ENCODE measurements at places on chromosomes 1 and 21. TPM values are rescaled to one million over a fixed set of nuclear protein-coding genes. Genes with fewer than 3 reads are reported as not detected.
A peak's percentile ranks its signal among the peaks of the same experiment; 100 is the strongest.

KRTAP12-2 gene
- not detected for total RNA-seq

LCE3D gene
- total RNA-seq: not detected

GRCh38 chr1:36400825-36401601 is 3.3 kb upstream of the LSM10 start:
- peak; percentile 66 for DNase-seq

- DNase-seq: no peak
Observed at GRCh38 chr1:68010090-68010489, 40.3 kb downstream of the DIRAS3 start.

GRCh38 chr1:67130673-67131072 is 4.1 kb downstream of the C1orf141 start:
- no peak for DNase-seq

CRYAA gene
- total RNA-seq: not detected

DNA sequence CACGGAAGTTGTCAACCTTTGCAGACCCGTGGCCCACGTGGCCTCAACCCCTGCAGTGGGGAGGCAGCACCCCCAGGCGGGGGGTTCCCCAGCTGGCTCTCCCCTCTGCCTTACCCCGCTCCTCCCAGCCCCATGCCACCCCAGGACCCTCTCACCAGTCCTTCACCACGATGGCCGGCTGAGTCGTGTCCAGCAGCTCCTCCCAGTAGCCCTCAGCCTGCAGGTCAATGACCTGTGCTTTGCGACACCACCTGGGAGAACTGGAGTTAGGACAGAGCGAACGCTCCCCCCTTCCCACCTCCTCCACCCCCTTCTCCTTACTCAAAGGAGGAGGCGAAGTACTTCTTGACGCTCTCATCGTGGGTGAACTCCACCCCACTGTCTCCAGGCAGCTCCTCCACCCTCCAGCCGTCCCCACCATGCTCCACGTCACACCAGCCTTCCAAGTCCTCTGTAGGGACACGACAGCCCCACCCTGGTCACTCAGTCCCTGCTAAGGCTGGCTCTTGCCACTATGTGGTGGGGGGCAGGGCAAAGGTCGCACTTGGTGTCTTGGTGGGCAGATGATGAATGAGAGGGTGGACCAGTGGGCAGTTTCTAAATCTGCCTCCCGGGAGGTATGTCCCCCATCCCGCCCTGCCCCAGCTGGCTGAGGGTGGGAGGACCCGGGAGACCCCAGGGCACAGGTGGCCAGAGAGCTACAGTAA is 4.5 kb downstream of the FBXO2 start:
- DNase-seq: no peak

DNA sequence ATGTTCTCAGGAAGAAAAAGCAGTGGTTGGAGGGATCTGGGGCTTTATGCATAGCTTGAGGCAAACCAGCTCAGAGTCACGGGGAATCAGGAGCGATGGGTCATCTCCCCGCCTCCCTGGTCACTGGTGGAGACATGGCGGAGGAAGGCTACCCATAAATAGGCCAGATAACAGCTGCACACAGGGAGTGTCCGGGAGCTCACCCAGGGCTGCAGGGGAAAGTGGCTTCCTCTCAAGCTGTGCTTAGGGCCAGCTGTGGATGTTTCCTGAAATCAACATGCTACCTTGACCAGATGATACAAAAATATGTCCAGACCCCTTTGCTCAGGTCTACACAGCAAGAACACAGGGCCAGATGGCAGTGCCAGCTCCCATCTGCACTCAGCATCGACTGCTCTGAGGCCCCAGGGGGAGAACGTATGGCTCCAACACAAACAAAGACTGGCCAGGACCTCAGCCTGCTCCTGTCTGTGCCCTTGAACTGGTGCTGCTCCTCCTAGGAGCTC is 27.1 kb upstream of the RERE start:
- no peak for DNase-seq

ARHGEF11 gene
- 52.7 TPM for total RNA-seq

GRCh38 chr1:161890574-161890973 is 124.5 kb downstream of the ATF6 start:
- no peak for DNase-seq

DNA sequence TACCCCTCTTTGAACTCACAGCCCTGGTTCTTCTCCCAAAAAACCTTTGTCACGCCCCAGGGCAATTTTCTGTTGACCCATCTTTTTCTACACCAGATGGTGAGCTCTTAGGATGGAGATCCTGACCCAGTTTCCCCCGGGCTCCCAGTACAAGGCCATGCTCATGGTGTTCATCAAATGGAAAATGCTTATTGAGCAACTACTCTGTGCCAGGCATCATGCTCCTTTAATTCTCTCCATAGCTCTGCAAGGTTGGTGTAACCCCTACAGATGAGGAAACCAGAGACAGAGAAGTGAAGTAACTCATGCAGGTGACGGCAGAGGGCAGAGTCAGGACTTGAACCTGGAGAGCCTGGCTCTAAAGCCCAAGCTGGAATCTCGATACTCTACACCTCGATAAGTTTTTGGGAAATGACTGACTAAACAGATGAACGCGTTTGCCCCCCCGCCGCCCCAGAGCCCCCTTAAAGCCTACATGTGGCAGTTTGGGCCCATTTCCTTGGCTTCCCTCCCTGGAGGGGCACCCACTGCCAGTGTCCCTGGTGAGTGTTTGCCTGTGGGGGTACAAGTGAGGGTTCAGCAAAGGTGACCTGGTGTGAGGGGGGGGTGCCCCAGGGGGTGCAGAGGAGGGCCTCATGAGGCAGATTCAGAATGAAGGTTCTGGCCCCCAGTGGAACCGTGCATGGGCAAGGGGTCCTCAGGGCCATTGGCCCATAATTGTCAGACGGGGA is 30.2 kb upstream of the RUNX3 start:
- no peak for DNase-seq

FTCD gene
- 1.4 TPM for total RNA-seq

DNA sequence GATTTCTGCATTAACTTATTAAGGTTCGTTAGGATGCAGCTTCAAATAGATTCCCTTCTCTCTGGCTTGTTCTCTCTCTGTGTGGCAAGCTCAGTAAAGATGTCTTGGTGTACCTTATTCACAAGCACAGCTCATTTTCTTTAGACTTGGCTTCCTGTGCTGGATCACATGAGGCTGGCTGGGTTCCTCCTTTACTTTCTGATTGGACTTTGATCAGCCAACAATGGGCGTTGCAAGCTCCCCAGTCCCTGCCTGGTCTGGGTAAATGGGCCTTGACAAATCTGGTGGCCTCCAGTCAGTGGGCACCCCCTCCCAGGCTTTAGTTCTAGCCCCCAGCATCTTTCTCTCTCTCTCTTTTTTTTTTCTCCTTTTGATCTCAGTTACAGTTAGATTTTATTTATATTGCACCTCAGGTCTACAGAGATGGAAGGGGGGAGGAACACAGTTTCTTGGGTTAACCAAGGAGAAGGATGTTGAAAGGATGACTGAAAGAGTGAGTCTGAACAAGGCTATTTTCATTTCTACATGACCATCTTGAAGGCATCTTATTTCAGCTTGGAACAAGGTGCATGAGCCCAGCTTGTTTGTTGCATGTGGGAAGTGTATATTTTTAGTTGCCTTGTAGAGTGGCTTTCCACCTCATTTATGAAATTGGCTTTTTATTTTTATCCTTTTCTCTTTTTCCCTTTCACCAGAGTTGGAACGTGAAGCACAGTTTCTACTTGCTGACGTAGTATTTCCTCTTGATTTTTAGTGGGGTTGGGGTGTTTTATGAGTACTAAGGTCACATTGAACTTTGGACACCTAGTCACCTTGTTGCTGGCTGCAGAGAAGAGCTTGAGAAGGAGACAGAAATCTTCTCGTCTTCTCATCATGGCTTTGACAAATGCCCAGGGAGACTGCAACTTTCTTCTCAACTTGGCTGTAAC is 77.1 kb downstream of the PBX1 start:
- no peak for DNase-seq

GRCh38 chr1:179230251-179230650 is 774 bp upstream of the ABL2 start:
- no peak for DNase-seq

KCNE2 gene
- total RNA-seq: 0.39 TPM

FCRL2 gene
- total RNA-seq: not detected

CELA3B gene
- total RNA-seq: not detected

GRCh38 chr1:116820369-116820768 is 66.1 kb downstream of the CD2 start:
- no peak for DNase-seq

DNA sequence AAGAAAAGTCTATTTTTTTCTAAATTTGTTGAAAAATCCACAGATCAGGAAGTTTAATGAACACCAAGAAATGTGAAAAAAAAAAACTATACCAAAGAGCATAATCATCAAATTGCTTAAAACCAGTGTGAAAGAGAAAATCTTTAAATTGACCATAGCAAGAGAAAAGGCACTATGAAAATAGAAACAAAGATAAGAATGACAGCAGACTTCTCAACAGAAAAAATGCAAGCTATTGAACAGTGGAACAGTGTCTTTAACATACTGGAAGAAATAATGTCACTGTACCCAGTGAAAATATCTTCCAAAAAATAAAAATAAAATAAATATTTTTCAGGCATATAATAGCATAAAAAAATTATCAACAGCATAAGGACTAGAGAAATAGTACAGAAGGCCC is 243.0 kb upstream of the GJB5 start:
- no peak for DNase-seq
